ENCODE measurements at places on chromosomes 13 and 19. TPM values are rescaled to one million over a fixed set of nuclear protein-coding genes. Genes with fewer than 3 reads are reported as not detected.

The ZNF726 gene
- 6.4 TPM for total RNA-seq

DNA sequence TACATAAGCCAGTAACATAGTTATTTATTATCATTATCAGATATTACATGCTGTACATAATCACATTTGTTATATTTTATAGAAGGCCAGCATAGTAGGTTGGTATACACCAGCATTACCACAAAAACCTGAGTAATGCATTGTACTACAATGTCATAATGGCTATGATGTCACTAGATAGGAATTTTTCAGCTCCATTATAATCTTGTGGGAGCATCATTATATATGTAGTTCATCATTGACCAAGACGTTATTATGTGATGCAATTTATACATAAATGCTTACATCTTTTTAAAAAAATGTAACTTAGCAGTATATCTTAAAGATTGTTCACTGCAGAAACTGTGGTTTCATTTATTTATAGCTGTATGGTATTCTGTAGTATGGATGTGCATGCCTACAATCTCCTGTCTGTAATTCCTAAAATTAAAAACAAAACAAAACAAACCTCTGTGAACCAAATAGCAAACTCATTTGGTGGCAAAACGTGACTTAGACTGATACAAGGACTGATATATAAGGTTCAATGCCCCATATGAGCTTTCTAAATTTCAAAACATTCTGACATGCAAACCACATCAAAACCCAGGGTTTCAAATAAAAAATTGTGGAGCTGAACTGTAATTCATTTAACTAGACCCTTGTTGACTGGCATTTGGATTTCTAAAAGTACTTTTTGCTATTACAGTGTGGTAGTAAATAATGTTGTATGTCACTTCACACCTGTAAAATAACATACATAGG lies 250.9 kb downstream of the DLEU7 start:
- H3K36me3 ChIP-seq: no peaks in the 10 kb centered on the region
- no peak overlapping the region for H3K4me3 ChIP-seq
- H3K27ac ChIP-seq: no peak overlapping the region
- H3K4me1 ChIP-seq: peaks cover 4% of the 10 kb centered on the region

DNA sequence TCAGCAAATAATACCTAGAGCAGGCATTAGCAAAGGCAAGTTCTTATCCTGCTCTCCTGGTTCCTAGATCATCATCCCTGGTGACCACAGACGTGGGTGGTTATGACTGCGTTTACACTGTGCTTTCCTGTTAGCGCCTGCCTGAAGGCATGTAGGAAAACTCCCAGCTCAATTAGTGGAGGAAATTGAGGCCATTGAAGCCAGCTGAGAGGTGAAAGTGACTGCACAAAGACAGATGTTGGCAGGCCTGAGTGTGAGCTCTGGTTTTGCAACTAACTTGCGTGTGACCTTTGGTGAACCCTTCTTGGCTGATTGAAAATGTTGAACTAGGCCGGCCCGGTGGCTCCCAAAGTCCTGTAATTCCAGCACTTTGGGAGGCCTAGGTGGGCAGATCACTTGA lies 17.5 kb upstream of the NWD1 start:
- DNase-seq: no peak
- no peaks in the 10 kb centered on the region for H3K27me3 ChIP-seq
- H3K4me3 ChIP-seq: no peak overlapping the region
- H3K27ac ChIP-seq: no peak overlapping the region
- H3K36me3 ChIP-seq: no peaks in the 10 kb centered on the region

The CPB2 gene
- not detected for total RNA-seq

DNA sequence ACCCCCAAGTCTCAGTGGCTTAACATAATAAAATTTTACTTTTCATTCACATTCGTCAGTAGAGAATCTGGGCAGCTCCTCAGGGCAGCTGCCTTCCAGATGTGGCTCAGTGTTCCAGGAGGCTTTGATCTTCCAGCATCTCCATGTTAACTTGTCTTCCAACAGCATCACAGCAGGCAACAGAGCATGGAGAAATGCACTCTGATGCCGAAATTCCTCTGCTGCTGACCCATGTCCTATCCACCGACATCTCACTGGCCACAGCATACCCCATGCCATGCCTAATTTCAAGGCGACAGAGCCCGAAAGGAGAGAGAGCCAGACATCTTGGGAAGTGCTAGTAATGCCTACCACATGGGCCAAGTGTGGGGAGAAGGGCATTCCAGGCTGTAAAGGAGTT lies 64.9 kb upstream of the MEDAG start:
- H3K4me1 ChIP-seq: peaks cover 17% of the 10 kb centered on the region
- no peak overlapping the region for H3K4me3 ChIP-seq
- H3K27ac ChIP-seq: no peak overlapping the region
- no peak for DNase-seq

DNA sequence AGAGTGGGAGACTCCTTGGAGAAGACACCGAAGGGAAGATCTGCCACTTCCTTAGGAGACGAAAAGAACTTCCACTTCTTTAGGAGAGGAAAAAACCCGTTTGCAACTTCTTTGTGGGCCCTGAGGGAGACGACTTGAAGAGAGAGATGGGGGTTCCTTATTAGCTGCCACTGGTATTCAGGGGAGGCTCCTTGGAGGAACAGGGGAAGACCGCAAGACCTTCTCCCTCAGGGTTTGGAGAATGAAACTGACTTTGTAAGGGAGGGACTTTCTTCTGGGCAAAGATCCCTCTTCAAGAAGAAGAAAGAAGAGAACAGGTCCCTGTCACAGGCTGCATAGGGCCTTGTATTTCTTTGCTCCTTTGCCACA lies 416 bp downstream of the BCKDHA start:
- H3K4me3 ChIP-seq: peak overlapping the region; percentile 94
- no peaks in the 10 kb centered on the region for H3K27me3 ChIP-seq
- DNase-seq: no peak
- H3K27ac ChIP-seq: peak overlapping the region; percentile 95
- peaks cover 29% of the 10 kb centered on the region for H3K4me1 ChIP-seq

The IL11 gene
- 0.35 TPM for total RNA-seq

GRCh38 chr19:56765137-56765536 lies 75.4 kb downstream of the PEG3 start:
- H3K36me3 ChIP-seq: no peaks in the 10 kb centered on the region
- no peak overlapping the region for H3K27ac ChIP-seq
- H3K27me3 ChIP-seq: no peaks in the 10 kb centered on the region
- peak overlapping the region; percentile 13 for H3K4me3 ChIP-seq
